ENCODE measurements at places on chromosomes 6 and 20.

GRCh38 chr6:37635319-37635718 is 62.4 kb downstream of the MDGA1 start:
- DNase-seq = no peak

DNA sequence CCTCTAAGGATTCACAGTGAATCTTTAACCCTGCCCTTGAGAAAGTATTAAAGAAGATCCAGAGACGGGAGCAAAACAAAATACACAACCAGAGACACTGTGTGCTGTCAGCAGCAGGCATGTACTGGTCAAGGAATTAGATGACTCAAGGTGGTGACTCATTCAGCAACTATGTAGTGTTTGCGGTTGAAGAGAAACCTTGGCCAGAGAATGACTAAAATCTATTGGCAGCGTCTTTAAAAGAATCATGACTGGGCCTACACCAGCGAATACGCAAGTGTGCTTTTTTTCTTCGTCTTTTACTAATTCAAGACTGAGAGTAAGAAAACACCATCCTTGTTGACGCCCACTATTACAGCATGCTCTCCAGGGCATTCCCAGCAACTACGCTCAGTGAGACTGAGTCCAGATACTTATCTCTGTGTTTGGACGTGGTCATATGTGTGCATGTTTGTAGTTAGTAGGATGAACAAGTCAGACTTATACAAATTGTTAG is 72.4 kb upstream of the BACH2 start:
- DNase-seq = no peak

DNA sequence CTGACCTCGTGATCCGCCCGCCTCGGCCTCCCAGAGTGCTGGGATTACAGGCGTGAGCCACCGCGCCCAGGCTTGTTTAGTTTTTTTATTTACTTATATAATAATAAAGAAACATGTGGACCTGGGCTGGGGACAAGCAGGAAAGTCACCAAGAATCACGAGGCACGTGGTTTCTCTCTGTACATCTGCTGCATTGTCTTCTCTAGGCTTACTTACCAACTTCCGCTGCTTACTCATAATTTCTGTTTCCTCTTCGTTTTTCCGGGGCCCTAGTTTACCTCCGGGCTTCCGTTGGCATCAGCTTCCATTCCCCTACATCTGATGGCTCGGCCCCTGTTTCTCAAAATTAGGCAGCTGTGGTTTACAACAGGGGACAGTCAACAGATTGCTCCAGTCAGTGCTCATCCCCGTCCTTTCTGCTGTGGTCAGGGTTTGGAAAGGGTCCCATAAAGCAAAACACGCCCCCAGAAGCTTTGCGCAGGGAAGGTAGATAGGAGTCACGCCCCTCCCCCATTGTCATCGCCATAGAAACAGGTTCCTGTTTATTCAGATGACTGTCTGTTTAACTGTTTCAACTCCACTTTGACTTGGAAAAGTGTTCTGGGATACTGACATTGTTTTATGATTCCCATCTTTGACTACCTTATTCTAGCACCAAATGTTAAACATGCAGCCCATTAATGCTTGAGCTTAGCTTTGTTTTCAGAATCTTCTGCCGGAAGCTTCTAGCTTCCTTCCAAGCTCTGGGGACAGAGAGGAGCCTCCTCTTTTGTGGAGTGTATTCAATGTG is 31.9 kb upstream of the TXLNB start:
- no peak for DNase-seq

DNA sequence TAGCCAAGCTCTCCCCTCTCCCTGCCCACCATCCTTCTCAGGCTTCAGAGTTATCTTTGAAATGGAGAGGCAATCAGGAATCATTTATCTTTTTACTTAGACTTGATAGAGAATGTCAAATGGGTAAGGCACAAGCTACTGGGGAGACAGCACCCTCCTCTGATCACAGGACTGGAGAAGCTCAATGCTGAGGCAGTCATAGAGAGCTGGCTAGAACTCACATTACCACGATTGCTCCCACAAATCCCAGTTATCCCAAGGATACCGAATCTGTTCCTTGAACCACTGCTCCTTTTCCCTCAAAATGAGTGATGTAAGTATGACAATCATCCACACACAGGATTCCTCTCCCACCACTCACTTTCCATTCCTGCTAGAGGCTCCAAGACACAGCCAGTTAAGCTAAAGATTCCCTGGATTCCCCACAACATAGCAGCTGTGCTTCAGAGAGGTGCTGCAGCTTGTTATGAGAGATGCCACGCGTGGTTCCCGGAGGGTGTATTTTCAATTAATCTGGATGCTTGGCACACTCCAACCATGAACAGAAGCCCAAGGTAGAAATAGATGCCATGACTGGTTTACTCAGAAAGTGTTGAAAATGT is 96.2 kb upstream of the VGLL2 start:
- DNase-seq = no peak

Data from NCI-H510A (cell line).